Progenitor cell of endocrine pancreas (in vitro differentiated cells): ENCODE measurements at places on chromosomes 12 and 14.

- no peak overlapping the region for H3K4me3 ChIP-seq
- no peak for DNase-seq
- H3K27me3 ChIP-seq = no peaks in the 10 kb centered on the region
- H3K27ac ChIP-seq = no peak overlapping the region
- peaks cover 2% of the 10 kb centered on the region for H3K36me3 ChIP-seq
These were observed 62.7 kb downstream of the GALNT4 start for GRCh38 chr12:89461649-89462612.

DNA sequence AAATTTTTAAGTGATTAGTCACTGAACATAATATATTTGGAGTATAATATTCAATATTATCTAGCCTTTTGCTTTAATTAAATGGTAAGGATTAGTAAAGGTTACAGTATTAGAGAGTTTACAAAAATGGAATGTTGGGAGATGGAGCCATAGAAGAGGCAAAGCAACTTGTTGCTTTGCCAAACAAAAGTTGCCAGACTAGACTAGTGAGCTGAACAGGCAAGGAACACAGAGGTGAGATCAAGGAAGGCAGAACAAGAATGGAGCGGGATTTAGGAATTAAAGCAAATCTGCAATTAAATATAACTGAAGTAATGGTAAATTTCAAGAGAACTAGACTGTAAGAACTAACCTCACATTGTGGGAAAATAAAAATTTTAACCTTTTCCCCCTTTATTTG is 5.1 kb downstream of the ARF6 start:
- H3K36me3 ChIP-seq = peaks cover 13% of the 10 kb centered on the region
- no peak overlapping the region for H3K27ac ChIP-seq
- no peak overlapping the region for H3K4me3 ChIP-seq
- peaks cover 30% of the 10 kb centered on the region for H3K4me1 ChIP-seq
- no peak for DNase-seq
- no peaks in the 10 kb centered on the region for H3K27me3 ChIP-seq

- no peak for DNase-seq
- no peaks in the 10 kb centered on the region for H3K27me3 ChIP-seq
- H3K4me3 ChIP-seq = no peak overlapping the region
- H3K4me1 ChIP-seq = no peaks in the 10 kb centered on the region
- H3K36me3 ChIP-seq = peaks cover 15% of the 10 kb centered on the region
These were observed 9.9 kb downstream of the PUS1 start for GRCh38 chr12:131939007-131939406.

GRCh38 chr12:104360157-104360556 is 56.6 kb downstream of the EID3 start:
- DNase-seq = no peak
- H3K27ac ChIP-seq = no peak overlapping the region
- H3K36me3 ChIP-seq = no peaks in the 10 kb centered on the region
- no peaks in the 10 kb centered on the region for H3K27me3 ChIP-seq
- H3K4me1 ChIP-seq = no peaks in the 10 kb centered on the region

DNA sequence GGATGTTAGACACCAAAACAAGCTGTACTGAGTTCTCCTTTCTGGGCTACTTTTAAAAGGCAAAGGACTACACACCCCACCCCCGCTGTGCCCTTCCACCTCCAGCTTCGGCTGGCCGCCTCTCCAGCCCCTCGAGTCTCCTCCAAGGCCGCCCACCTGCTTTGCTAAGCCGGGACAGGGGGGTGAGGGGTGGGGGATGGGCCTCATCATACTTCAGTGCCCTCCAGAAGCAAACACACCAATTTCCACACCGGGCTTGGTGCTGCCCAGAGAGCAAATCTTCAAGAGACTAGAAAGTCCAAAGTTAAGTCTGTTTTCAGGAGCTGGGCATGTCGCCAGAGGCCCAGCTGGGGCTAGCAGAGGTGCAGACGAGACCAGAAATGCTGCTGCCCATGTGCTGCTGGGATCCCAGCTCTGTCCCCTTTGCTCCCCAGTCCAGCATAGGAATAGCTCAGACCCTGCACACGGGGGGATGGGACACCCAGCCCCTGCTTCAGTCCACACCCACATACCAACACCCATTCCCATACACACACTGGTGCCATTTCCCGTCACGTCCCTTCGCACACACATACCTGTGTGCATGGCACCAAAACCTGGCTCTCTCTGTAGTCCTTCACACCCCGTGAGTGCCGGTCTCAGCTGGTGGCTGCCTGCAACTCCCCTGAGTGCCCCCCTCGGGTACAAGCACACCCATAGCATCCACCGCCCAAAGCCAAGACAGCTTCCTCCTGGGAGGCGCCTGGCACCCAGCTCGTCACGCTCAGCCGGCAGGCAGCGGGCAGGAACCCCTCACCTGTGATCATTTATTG is 1.0 kb downstream of the SLC6A12 start:
- no peaks in the 10 kb centered on the region for H3K36me3 ChIP-seq
- H3K27me3 ChIP-seq = peaks cover 43% of the 10 kb centered on the region
- peak overlapping the region; percentile 19 for H3K27ac ChIP-seq
- H3K4me1 ChIP-seq = peaks cover 48% of the 10 kb centered on the region

GRCh38 chr12:67754933-67755697 is 106.6 kb downstream of the DYRK2 start:
- H3K4me1 ChIP-seq = peaks cover 7% of the 10 kb centered on the region
- H3K27me3 ChIP-seq = no peaks in the 10 kb centered on the region
- no peak overlapping the region for H3K4me3 ChIP-seq
- H3K36me3 ChIP-seq = no peaks in the 10 kb centered on the region

- peaks cover 50% of the 10 kb centered on the region for H3K27me3 ChIP-seq
- no peak overlapping the region for H3K4me3 ChIP-seq
- no peak overlapping the region for H3K27ac ChIP-seq
These were observed 106.8 kb upstream of the RPH3A start for GRCh38 chr12:112684742-112685141.

DNA sequence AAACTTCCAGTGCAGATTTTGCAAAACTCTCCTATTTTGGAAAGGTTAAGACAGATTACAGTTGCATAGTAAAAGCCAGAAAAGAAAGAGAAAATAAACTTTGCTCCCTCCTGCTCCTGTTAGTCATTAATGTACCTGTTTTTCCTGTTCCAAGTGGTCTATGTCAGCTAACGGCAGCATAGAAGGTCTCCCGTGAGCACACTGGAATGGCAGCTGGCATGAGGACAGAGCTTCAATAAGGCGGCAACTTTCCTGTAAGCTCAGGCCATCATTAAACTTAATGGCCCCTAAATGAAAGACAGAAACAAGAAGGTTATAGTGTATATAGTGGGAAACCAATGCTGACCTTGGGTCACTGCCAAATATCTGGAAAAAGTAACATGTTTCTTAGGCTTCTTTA is 16.0 kb downstream of the EIF2B2 start:
- peaks cover 17% of the 10 kb centered on the region for H3K36me3 ChIP-seq
- H3K27me3 ChIP-seq = no peaks in the 10 kb centered on the region
- peaks cover 7% of the 10 kb centered on the region for H3K4me1 ChIP-seq
- H3K4me3 ChIP-seq = peak overlapping the region; percentile 26

- peak overlapping the region; percentile 99 for H3K27ac ChIP-seq
- no peak for DNase-seq
- H3K4me3 ChIP-seq = peak overlapping the region; percentile 99
- H3K36me3 ChIP-seq = peaks cover 47% of the 10 kb centered on the region
- H3K27me3 ChIP-seq = no peaks in the 10 kb centered on the region
These were observed 2.8 kb downstream of the SLC38A2 start for GRCh38 chr12:46369474-46370379.

DNA sequence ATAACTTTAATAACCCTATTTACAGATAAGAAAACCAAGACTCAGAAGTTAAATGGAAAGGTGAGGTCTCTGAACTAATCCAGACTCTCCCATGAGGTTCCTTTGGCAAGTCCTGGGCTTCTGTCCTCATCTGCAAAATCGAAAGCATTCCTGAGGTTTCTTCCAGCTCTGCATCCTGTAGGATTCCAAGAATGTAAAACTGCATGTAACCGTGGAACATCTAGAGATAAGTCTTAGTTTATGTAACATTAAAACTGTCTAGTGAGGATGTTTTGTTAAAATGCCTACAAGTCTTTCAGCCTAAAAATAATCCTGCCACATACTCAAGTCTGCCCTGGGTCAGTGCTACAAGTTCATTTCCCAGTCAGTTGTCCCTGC is 7.3 kb upstream of the ITFG2 start:
- H3K4me1 ChIP-seq = no peaks in the 10 kb centered on the region
- H3K27me3 ChIP-seq = no peaks in the 10 kb centered on the region
- DNase-seq = no peak
- no peak overlapping the region for H3K4me3 ChIP-seq
- H3K27ac ChIP-seq = no peak overlapping the region
- peaks cover 32% of the 10 kb centered on the region for H3K36me3 ChIP-seq

DNA sequence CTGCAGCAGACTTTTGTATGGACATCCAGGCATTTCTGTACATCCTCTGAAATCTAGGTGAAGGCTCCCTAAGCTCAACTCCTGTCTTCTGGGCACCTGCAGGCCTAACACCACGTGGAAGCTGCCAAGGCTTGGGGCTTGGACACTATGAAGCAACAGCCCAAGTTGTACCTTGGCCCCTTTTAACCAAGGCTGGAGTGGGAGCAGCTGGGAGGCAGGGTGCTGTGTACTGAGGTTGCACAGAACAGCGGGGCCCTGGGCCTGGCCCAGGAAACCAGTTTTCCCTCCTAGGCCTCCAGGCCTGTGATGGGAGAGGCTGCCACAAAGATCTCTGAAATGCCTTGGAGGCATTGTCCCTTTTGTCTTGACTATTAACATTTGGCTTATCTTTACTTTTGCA is 214.4 kb upstream of the LRIG3 start:
- no peaks in the 10 kb centered on the region for H3K27me3 ChIP-seq
- peaks cover 11% of the 10 kb centered on the region for H3K4me1 ChIP-seq
- H3K27ac ChIP-seq = no peak overlapping the region
- no peaks in the 10 kb centered on the region for H3K36me3 ChIP-seq

GRCh38 chr12:66087365-66087943 is 43.1 kb downstream of the LLPH start:
- peaks cover 12% of the 10 kb centered on the region for H3K4me1 ChIP-seq
- no peak overlapping the region for H3K27ac ChIP-seq
- H3K27me3 ChIP-seq = peaks cover 4% of the 10 kb centered on the region

DNA sequence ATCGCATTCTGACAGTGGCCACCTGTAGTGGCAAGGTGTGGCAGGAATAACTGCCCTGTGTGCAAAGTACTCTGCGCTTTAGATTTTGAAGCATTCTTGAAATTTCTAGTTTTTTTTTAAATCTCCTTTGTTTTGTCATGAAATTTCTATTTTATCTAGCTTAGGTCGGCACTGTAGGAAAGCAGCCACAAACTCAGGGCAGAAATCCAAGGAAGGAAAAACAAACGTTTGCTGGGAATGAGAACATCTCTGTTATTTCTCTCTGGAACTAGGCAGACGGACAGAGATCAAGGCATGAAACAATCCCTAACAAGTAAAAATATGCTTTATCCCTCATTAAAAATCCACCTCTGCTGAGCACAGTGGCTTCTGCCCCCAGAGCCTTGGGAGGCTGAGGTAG is 1.3 kb upstream of the NR2C1 start:
- H3K27ac ChIP-seq = no peak overlapping the region
- H3K4me3 ChIP-seq = no peak overlapping the region
- H3K27me3 ChIP-seq = no peaks in the 10 kb centered on the region
- H3K4me1 ChIP-seq = peaks cover 1% of the 10 kb centered on the region
- no peak for DNase-seq

DNA sequence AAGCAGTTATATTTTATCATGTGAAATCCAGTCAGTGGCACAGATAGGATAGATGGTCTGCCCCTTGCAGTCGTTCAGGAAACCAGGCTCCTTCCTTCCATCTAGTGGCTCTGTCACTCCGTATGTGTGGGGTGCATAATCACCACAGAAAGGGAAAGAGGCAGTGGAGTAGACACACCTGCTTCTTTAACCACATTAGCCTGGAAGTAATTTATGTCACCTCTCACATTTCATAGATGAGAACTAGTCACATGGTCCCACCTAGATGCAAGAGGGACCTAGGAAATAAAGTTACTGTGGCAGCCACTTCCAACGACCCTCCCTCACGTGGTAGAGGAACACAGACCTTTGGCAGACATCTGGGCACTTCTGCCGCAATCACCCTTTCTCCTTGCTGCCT is 14.2 kb upstream of the RNU6-8 start:
- no peak for DNase-seq
- H3K27ac ChIP-seq = no peak overlapping the region
- H3K27me3 ChIP-seq = no peaks in the 10 kb centered on the region

DNA sequence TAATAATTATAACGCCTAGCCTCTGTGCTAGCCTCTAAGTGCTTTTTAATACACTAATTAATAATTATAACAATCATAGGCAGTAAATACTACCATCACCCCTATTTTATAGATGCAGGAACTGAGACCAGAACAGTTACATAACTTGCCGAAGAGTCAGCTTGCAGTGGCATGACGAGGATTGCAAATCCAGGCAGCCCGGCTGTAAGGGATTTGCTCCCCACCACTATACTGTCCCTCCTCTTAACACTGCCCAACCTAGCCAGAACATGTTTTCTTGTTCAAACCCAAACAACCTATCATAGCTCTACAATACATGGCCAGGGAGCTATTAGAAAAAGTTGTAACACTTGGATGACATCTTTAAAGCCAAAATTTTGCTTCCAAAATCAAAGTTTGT is 33.9 kb upstream of the VASH1 start:
- H3K4me3 ChIP-seq = no peak overlapping the region
- H3K27ac ChIP-seq = no peak overlapping the region
- no peak for DNase-seq
- peaks cover 24% of the 10 kb centered on the region for H3K27me3 ChIP-seq
- H3K36me3 ChIP-seq = no peaks in the 10 kb centered on the region

DNA sequence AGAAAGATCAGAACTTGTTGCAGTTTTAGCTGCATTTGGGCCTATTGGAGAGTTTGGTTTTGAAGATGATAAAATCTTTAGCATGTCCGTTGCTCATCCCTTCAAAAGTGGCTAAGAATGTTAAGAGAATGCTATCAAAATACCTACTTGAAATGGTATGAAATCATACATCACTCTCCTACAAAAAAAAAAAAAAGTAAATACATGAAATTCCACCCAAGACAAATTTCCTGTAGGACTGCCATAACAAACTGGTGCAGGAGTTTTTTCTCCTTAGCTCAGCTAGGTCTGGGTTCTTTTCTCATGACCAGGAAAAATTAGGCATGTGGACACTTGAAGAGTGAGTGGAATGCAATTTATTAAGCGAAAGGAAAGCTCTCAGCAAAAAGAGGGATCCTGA is 15.9 kb upstream of the FAR2 start:
- no peak overlapping the region for H3K4me3 ChIP-seq
- H3K27ac ChIP-seq = no peak overlapping the region
- no peaks in the 10 kb centered on the region for H3K4me1 ChIP-seq
- no peak for DNase-seq
- H3K27me3 ChIP-seq = no peaks in the 10 kb centered on the region

GRCh38 chr12:40207551-40207950 is 17.2 kb upstream of the LRRK2 start:
- H3K27me3 ChIP-seq = no peaks in the 10 kb centered on the region
- no peak overlapping the region for H3K27ac ChIP-seq
- no peak for DNase-seq
- H3K4me1 ChIP-seq = no peaks in the 10 kb centered on the region

DNA sequence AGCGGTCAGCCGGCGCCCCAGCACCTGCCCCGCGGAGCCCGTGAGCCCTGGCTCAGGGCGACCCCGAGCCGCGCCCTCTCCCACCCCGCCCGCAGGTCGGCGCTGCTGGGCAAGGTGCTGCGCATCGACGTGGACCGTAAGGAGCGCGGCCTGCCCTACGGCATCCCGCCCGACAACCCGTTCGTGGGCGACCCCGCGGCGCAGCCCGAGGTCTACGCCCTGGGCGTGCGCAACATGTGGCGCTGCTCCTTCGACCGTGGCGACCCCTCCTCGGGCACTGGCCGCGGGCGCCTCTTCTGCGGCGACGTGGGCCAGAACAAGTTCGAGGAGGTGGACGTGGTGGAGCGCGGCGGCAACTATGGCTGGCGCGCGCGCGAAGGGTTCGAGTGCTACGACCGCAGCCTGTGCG is 14.4 kb downstream of the HHIPL1 start:
- H3K27ac ChIP-seq = no peak overlapping the region
- no peak overlapping the region for H3K4me3 ChIP-seq
- no peaks in the 10 kb centered on the region for H3K36me3 ChIP-seq
- H3K27me3 ChIP-seq = peaks cover 78% of the 10 kb centered on the region
- no peak for DNase-seq
